Activated CD4-positive, CD25-positive, alpha-beta regulatory T cell (primary cell): ENCODE measurements at places on chromosomes 7 and 10.

DNA sequence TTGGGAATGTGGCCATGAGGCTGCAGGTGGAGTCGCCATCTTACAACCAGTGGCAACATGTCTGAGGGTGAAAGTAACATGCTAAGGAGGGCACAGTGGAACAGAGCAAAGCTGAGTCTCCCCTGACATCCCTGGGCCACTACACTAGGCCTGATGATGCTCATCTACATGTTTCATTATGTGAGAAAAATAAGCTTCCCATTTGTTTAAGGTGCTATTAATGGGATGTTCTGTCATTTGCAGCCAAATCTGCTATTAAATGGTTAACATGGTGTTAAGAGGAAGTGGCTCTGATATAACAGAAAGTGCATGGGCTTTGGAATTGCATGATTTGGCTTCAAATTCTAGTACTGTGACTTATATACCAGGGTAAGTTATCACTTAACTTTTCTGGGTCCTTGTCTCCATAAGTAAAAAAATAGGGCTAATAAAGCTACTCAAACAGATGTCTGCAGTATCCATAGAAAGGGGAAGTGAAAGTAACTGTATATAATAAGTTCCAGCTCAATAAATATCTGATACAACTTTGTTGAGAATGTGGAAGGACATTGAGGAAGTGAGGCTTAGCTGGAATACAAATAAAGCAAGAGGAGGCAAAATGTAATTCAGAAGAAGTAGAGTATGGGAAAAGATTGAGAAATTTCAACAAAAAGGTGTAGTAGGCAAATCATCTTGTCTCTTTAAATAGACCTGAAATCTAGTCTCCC is 158.9 kb downstream of the RTKN2 start:
- no peak for DNase-seq

DNA sequence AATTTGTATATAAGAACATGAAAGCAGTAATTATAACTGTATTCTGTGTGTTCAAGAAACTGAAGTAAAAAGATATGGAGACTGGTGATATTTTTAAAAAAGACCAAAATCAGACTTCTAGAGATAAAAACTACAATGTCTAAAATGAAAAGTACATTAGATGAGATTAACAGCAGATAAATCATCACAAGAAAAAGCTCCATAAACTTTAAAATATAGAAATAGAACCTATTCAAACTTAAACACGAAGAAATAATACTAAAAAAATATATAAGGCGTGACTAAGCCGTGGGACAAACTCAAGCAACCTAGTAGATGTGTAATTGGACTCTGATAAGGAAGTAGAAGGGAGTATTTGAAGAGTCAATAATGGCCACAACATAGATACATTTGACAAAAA is 189.1 kb upstream of the ZMIZ1 start:
- DNase-seq: no peak

DNA sequence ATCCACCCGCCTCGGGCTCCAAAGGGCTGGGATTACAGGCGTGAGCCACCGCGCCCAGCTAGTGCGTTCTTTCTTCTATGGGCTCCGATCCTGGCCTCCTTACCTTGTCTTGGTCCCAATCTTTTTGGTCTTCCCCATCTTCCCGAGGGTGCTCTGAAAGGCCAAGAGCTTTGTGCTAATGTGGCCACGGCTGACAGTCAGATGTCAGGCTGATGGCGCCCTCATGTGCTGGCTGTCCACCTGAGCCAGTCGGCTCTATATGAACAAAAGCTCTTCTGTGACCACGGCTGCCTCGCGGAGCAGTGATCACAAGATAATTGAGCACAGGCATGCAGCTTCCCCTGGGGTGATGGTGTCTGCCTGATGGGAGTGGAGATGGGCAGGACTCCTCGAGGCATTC is 11.0 kb upstream of the AHCYL2 start:
- DNase-seq: no peak

DNA sequence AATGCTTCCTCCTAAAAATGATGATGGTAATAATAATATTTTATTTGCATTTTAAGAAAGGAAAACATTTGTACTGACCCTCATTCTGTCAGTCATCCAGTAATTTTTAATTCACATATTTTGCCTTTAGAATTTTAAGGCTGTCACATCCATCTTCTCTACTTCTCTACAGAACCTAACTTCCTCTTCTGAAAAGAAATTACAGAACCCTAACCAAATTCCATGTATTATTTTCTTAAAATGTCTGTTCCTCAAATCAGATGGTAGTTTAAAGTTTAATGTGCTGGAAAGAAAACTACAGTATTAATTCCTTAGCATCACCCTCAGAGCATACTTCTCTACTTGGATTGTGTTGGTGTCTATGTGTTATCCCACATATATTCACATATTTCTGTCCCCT is 9.0 kb downstream of the PIK3CG start:
- DNase-seq: no peak

GRCh38 chr7:44823255-44823781 is 24.6 kb downstream of the H2AZ2 start:
- no peak for DNase-seq

DNA sequence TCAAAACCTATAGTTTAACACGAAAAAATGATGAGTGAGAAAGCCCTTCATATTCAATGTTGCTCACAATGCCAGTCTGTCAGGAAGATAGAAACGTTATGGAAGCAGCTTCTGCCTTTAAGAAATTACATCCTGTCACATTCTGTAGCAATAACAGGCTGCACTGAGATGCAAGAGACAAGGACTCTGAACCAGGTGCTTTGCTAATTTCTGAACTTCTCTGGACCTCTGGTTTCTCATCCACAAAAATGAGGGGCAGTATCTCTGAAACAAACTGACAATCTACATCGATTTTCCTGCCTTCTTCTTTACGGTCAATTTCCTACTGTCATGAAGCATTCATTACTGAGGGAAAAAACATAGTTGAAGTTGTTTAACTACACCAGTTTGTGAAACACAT is 234.0 kb downstream of the SNX13 start:
- no peak for DNase-seq
